ENCODE measurements at places on chromosomes 1 and 21.

GRCh38 chr1:3858231-3858981 is 1.1 kb downstream of the DFFB start:
- no peak for DNase-seq

GRCh38 chr1:88061492-88062177 is 622.4 kb upstream of the PKN2 start:
- peak; percentile 36 for DNase-seq

GRCh38 chr1:155198547-155198906 is 9.2 kb downstream of the THBS3 start:
- DNase-seq, result no peak

GRCh38 chr1:54800899-54801759 is at the start of gene TTC22:
Gene TTC22 (minus strand): TSS chr1:54801323. CDS start chr1:54801163, 160 bp downstream.
- DNase-seq, result peak; percentile 48

DNA sequence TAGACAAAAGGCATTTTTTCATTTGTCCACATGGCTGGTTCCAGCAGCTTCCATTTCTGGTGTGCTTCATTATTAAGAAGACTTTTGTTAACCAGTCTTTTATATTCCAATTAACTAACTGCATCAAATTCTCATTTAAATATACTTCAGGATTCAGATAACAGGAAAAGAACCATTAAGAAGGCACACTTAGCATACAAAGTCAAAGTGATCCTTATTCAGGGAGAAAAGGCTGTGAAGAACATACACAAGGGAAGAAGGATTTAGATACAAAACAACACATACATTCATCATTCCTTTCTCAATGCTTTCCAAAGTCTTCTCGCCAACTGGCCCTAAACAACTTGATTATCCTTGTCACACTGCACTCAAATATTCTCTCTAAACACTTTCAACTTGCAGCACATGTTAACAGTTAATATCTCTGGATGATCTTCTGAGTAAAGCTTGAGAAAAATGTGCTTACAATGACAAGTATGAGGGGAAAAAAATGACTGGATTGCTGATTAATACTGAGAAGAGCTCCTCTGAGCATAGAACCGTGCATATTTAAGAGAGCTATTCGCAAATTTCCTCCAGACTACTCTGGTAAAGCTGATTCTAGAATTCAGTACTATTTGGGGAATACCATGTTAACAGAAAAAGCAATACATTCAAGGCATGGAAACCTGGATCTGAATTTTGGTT is 225.2 kb upstream of the TNR start:
- DNase-seq, result no peak

DNA sequence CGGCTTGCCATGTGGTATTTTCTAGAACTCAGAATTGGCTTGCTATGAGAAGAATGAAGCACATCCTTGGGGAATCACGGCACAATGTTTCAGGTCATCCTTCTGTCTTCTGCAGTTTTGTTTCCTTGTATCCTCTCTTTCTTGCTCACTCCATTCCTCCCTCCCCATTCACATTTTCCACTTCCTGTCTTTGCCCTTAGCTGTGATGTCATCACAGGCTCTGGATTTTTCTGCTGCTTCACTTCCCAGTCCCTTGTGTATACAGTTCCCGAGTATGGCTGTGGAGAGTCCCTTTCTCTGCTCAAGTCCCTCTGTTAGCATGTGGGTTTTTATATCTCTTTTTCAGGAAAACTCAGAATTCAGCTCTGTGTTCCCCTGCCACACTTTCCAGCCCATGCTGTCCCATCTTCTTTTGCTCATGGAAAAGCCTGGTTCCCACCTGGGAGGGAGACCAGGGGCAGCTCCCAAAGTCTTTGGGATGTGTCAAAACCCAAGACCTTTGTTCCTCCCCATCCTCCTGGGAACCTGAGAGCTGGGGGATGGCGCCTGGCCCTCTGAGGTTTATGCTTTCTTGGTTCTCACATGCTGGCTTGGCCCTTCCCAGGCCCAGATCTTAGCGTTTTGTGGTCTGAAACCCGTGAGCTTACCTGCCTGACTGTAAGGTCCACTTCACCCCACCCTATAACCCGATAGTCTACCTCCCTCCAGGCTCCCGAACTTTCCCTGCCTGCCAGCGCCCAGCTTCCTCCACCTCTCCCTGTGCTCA is 4.8 kb upstream of the RGS16 start:
- peak; percentile 89 for DNase-seq

GRCh38 chr1:95067568-95067967 is 5.2 kb downstream of the ALG14 start:
- peak; percentile 10 for DNase-seq

- DNase-seq, result peak; percentile 52
These were observed 51.9 kb downstream of the AGPAT3 start for GRCh38 chr21:43916691-43917514.

DNA sequence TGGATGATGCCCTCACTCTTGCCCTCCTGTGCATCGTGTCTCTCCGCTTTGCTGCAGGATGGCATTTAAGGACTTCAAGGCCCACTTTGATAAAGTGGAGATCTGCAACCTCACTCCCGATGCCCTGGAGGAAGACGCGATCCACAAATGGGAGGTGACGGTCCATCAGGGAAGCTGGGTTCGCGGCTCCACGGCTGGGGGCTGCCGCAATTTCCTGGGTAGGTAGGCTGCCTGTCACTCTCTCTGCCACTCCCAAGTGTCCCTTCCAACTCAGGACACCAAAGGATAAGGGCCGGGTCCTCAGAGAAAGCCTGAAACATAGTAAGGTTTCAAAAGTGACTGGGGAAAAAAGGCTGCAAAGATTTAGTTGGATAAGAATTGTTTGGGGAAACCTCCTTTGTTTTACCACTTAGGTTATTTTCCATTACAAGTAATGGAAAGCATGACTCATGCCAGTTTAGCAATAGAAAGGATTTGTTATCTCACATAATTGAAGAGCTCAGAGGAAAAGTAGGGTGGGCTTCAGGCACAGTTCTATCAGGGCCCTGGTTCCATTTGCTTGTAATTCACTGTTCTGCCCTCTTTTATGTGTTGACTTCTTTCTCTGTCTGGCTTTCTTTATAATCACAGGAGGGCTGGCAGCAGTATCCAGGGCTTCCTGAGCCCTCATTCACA is 31.9 kb downstream of the CAPN9 start:
- DNase-seq, result peak; percentile 12

GRCh38 chr21:45611939-45612664 is 31.4 kb upstream of the PCBP3 start:
- no peak for DNase-seq

DNA sequence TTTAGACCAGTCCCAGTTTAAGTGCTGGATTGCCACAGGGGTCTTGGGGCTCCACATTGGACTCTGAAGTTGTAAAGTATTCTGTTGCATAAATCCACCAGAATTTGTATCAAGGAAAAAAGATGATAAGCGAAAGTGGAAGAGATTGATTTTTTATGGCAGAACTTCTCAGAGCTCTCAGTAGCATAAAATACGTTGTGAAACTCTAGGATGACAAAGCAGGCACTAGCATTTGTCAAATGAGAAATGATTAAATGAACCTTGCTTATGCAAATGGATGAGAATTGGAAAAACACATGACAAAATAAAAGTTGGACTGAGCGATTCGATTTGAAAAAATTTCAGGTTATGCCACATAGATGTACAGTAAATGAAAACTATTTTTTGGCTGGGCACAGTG is 253.8 kb upstream of the RAB4A start:
- peak; percentile 59 for DNase-seq

DNA sequence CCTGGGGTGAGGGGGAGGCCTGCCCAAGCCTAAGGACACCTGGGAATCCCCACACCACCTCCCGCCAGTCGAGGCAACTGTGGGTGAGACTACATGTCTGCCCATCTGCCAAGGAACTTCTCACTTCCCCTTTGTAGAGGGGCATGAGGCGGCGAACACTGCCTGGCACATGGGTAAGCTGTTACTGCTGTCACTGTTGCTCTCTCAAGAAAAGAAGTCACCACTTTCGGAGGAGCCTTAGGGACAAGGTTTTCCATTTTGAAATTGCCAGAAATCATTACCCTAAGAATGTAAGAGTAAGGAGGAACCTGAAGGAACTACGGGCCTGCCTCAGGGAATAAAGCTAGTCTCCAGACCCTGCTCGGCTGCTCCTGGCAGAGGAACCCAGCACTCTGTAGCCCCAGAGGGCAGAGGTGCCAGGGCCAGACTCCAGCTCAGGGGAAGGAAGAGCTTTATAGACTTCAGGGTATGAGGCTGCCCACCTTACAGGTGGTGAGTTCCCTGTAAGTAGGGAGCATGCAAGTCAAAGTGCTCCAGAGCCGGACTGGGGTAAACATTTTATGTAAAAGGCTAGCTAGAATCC is 23.3 kb downstream of the SLC2A1 start:
- peak; percentile 74 for DNase-seq

GRCh38 chr1:154756793-154757548 is 113.1 kb downstream of the KCNN3 start:
- DNase-seq, result no peak

- DNase-seq, result no peak
These were observed 217.1 kb downstream of the ZP4 start for GRCh38 chr1:237673631-237674030.

- peak; percentile 31 for DNase-seq
These were observed 1.2 kb downstream of the HDGF start for GRCh38 chr1:156750191-156750672.

GRCh38 chr1:11352816-11353799 is 80.1 kb downstream of the UBIAD1 start:
- peak; percentile 24 for DNase-seq

DNA sequence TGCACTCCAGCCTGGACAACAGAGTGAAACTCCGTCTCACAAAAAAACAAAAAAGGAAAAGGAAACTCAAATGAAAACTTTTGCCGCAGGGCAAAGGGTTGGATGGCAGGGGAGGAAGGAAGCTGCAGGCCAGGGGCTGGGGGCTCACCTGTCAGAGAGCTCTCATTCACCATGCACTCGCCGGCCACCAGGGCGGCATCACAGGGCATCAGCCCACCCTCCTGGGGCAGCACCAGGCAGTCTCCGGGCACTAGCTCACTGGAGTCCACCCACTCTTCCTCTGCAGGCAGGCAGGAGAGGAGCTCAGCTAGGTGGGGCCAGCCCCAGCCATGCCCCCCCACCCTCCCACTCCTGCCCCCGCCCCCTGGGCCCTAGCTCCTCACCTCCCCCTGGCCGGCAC is 11.9 kb downstream of the ATP13A2 start:
- no peak for DNase-seq

GRCh38 chr21:24025101-24025500 is 1582.2 kb downstream of the MRPL39 start:
- DNase-seq, result no peak

DNA sequence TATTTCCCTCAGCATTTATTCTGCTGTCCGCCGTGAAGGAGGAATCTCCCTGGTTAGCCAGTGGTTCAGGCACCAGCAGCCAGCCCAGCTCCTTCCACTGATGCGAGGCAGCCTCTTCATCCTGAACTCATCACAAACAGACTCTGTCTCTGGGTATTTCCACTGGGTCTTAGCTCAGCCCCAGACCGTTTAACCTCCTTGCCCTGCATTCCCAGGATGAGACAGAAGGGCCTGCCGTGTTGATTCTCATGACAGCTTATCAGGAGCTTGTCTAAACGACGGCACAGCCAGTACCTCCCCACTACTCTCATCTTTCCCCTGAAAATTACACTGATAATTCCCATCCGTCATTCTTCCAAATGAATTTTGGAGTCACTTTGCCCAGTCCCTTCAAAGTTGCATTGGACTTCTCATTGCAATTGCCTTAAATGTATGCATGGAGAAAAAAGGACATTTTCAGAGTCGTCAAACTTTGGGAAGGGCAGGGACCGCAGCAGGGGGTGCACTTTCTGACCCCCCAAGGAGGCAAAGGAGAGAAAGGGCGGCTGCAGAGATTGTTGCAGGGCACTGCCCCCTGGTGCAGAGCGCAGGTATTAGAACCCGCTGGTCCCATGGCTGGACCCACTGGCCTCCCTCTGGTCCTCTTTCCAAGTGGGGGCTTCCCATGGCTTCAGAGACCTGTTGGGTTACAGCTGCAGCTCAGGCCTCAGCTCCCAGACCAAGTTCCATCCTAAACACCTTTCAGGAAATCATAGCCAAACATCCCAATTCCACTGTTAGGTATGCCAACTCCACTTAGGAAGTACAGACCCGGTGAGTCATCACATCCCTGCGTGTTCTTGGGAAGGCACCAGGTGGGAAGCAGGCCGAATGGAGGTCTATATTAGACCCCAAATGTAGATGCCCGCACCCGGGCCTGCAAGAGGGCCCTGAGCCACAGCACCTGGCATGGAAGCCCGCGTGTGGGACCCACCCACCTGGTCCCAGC is 3.7 kb upstream of the MEGF6 start:
- DNase-seq, result peak; percentile 39

- DNase-seq, result no peak
These were observed 4.9 kb upstream of the SLC44A5 start for GRCh38 chr1:75615613-75616435.

GRCh38 chr1:87951852-87952251 is 623.2 kb downstream of the LMO4 start:
- no peak for DNase-seq

DNA sequence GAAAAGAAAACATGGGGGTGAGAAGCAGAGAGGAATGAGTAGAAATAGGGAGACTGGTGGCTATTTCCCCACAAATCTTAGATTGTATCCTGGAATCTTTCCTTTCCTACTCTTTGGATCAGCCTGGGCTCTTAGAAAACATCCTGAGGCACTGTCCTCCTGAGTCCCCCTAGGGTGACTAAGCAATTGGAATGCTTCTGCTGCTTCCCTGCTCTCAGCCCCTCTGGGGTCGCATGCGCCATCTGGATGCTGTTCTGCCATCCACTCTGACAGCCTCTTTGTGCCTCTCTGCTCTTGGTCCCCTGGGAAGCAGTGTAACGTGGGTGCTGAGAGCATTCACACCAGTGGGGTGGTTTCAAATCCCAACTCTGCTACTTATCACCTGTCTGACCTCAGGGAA is 443.0 kb downstream of the SIPA1L2 start:
- no peak for DNase-seq

DNA sequence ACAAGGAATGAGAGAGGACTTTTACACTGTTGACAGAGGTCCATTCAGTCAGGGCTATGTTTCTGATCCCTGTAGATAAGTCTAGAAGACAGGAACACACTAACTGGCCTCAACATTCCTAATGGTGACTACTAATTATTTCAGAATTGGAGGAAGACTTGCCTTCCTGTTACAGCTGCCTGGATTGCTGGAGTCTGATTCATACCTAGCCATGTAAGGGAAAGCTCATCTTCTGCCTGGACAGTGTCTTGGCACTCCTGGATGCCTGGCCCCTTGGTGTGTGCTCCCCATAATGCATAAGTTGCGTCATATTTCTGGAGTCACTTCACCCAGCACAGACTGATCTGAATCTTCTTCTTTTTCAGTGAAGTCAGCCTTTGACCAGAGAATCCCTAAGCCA is 326.0 kb upstream of the RUNX1 start:
- no peak for DNase-seq

GRCh38 chr1:10672343-10673050 is 123.9 kb downstream of the CASZ1 start:
- DNase-seq, result no peak
